ENCODE measurements at places on chromosomes 7 and 10.

DNA sequence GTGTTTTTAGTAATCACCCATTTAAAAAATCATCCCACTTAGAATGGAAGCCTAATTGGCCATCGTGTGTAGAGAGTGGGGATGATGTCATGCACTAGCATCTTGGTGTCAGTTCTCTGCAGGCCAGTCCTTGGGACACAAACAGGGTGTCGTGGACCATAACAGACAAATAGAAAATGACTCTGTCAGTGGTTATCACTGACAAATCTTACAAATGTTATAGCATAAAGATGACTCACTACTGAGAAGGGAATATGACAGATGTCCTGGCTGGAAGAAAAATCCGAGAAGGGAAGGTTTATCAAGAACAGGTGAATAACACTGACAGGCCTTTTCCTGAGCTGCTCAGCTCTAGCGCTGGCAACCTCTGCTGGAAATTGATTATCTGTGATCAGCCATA, 10.6 kb downstream of the CABCOCO1 start:
- DNase-seq: no peak

DNA sequence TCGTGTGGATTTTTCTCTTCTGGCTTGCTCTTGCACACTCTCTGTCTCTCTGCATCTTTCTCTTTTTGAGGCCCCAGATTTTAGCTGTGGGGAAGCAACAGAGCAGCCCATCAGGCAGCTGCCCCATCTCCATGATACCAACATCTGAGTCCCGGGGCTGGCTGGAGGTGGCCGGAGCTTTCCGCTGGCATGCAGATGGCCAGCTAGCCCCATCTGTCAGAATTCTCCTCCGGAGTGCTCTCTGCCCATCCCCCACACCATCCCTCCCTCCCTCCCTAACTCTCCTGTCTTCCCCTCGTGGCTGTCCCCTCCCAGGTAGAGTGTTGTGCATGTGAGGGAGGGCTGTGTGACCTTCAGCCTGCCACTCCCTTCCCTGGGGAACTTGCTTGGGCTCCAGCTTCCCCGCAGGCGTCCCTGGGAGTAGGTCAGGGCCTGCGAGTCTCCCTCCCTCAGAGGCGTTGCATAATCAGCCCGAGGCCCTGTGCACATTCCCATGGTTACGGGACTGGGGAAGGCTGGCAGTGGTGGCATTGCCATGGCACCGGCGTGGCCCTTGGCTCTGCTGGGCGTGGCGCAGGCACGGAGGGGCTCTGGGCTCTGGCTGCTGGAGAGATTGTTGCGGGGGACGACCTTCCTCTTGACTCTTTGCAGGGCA, 24.7 kb downstream of the GHRHR start:
- no peak for DNase-seq

DNA sequence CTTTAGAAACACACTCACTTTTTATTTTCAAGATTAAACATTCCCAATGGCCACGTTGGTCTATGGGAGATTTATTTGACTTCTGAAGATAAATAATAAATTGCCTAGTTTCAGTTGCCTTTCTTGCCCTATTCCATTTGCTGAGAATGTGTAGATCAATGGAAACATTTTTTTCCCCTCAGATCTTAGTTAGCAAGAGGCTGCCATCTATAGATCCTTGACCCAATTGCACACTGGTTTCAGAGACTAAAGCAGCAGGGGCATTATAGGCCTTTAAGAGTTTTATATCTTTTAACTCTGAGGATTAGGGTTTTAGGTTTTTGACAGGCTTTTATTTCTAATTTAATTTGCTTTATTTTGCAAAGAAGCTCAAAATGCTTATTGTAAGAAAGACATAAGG, 163.2 kb upstream of the GPR26 start:
- no peak for DNase-seq

GRCh38 chr7:123201901-123202300, 2.1 kb upstream of the SLC13A1 start:
- no peak for DNase-seq

DNA sequence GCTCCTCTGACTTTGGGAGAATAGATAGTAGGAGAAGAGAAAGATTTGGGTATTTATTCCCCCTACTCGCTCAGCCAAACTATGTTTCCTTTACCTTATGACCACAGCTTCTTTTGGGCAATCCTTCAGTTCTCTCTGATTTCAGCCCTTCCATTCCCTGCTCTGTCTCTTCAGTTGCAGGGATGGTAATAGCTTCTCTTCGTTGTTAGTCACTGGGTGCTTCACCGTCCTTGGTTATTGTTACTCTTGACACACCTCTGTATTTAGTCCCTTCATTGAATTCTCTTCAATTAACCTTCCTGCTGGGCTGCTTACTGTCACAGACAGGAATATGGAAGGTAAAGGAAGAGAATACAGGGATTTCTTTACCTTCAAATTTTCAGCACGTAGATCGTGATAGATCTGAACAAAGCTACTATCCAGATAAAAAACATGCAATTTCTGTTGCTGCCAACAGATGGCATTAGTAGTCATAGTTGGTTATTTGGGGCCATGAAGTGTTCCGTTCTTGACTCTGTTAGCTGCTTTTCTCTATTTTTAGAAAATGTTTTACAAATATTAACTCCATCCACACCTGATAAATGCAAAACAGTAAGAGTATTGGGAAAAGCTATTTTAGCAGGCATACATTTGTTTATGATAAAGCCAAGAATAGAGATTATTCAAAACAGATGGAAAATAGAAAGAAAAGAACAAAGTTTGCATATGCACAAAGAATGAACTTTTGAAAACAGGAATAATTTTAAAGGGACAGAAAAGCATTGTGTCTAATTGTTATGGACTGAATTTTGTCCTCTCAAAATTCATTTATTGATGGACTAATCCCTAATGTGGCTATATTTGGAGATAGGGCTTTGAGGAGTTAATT, 14.0 kb upstream of the PTTG1IP2 start:
- DNase-seq: peak; percentile 1

- no peak for DNase-seq
These were observed 174.2 kb upstream of the CTBP2 start for GRCh38 chr10:125334545-125334944.

DNA sequence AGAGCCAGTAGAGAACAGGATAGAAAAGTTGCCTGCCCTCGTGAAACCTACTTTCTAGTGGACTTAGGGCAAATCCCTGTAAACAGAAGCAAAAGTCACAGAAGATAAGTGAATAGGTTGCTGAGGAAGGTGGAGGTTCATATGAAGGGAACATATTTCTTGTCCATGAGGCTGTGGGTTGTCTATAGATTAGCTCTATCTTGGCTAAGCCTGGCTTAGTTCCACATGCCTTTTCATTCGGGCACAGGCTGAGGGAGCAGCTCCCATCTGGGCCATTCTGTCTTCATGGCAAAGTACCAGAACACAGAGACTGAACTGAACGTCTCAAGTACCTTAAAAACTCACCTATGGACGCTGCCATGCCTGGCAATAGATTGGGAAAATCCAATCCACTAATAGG, 45.3 kb downstream of the BZW2 start:
- no peak for DNase-seq

DNA sequence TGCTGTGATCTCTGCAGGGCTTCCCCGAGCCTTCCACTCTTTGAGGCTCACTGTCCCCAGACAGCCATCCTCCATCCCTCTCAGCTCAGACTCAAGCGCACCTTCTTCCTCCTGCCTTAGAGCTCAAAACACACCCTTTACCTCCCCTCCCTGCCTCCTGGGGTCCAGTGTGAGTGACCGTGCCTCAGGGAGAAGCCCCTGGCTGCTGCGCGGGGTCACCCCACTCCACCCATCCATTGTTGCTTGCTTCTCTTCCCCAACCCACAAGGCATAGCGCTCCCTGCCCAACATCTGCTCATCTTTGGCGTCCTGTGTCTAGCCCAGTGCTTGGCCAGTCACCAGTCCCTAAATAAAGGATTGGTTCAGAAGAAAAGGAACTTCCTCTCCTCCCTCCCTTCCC, 170.3 kb downstream of the TCERG1L start:
- no peak for DNase-seq

DNA sequence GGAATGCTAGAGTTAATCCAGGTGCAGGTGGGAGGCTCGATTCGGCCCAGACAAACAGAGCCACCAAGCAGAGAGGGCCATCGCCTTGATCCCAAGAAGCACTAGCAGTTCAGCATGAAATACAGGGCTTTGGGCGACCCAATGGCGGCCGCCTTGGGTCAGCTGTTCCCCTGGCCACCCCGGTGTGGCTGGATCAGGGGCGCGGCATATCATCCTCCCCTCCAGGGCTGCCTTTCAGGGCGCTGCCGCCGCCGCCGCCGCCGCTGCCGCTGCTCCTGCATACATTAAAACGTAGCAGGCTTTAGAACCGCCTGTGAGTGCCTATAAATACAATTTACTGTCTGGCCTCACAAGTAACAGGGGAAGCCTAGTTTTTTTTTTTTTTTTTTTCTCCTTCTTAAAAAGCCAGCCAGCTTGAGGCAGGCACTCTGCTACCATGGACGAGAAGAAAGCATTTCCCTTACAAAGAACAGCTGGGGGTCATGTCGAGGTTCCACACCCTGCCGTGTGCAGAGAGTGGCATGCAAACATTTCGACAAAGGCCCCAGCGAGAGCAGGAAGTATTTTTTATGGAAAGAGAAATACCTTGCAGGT, 57.7 kb upstream of the EFCAB10 start:
- DNase-seq: no peak

DNA sequence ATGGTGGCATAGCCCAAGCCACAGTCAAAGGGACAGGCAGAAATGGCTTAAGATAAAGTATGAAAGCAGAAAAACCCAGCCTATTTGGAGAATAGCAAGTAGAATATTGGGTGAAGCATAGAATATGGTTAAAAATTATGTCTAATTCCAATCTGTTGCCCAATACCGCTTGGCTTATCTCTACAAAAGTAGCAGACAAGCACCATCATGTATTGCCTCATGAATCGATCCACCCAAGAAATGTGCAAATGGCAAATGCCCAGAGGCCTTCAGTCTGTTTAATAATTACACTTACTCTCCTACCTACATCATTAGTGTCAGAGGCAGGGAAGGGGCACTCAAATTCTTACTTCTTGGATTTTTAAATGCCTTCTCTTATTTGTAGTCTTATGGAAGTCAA, 130.9 kb upstream of the ADAM12 start:
- DNase-seq: no peak

- no peak for DNase-seq
These were observed 86.8 kb upstream of the LANCL2 start for GRCh38 chr7:55278321-55278720.

DNA sequence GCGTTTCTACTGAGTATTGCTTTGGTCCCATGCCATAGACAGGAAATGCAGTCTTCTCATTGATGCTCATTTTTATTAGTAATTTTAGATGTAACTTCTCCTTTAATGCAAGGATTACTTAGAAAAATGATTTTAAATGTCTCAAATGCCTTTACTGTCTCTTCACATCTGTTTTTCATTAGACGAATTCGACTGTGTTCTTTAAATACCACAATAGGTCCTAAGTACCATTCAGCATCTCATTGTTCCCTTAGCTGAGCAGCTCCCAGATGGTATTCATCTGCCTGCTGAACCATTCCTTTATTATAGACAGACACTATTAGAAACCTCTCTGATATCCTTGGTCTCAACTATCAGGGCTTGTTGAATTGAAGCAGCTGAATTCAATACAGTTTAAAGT, 113.6 kb downstream of the LSMEM1 start:
- DNase-seq: no peak

DNA sequence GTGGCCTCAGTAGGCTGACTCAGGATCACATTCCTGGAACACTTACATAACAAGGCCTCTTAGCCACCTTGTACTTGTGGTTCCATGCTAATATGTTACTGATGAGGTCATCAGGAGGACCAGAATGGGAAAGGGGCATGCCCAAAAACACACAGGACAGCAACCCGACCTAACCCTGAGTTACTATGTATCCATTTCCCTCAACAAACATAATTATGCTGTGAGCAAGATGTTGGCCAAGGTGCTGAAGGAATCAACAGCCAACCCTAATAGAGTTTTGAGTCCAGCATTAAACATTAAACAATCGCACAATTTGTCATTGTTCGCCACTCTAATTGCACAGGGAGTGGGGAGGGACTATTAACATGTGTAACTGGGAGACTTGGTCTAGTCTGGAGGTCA, 129.4 kb downstream of the PLPP4 start:
- no peak for DNase-seq

Data from AML-193 (cell line).